ENCODE measurements at places on chromosomes 3 and 15. TPM values are rescaled to one million over a fixed set of nuclear protein-coding genes. Genes with fewer than 3 reads are reported as not detected.

GRCh38 chr3:36730966-36731365 lies 33.4 kb downstream of the DCLK3 start:
- no peak for DNase-seq

DNA sequence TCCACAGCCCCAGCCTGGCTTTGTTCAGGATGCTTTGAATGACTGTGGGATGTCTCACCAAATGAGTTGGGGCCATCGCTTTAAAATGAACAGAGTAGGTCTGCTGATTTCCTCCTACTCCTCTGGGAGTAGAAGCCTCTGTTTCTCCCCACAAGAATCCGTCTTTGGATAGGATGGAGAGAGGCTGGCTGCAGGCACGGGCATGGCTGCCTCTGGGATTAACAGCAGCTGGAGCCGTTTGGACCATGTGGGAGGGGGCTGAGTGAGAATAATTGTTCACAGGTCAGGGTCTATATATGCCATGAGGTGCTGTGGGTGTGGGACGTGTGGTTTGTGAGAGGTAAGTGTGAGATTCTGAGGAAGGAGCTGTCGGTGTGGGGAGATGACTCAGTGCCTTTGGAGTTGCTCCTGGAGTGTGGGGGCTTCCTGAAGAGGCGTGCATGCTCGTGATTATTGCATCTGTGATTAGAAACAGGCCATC lies 48.0 kb upstream of the APEH start:
- DNase-seq, result no peak

DNA sequence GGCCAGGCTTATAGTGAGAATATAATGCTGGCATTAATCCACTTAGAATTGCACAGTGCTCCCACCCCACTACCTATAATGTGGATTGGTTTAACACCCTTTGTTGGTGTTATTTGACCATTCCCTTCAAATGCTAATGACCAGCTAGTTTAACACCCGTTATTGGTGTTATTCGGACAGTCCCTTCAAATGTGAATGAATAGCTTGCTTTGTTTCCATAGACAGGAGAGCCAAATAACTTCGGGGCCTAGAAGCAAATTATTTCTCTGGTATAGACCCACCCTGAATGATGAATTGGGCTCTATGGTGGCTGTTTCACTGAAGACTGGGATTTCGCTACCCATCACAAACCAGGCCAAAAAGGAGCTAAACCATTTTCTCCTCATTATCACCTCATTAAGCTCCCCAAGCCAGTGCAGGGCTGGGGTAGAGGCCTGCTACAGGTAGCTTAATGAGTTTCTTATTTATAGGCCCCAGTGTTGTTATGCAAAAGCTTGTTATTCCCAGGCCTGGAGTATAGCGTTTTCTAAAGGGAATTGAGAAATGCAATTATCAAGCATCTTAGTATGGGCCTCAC lies 494.1 kb upstream of the DPH6 start:
- DNase-seq, result no peak

DNA sequence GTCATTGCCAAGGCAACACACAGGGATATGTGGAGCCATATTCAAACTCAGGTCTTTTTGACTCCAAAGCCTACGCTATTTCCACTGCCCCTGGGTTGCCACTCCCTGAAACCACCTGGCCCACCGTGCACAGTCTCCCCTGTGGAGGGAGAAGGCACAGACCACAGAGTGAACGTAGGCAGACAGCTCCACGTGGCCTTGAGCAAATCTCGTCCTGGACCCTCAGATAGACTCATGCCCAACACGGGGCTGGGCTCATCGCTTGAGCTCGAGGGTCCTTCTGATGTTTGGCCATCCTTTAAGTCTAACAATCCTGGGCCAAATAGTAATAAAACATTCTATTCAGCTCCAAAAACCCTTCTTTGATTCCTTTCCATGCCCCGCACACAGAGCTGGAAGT lies 72.0 kb downstream of the CPN2 start:
- DNase-seq, result no peak

ARPP21 gene
- 1.7 TPM for polyA plus RNA-seq

DNA sequence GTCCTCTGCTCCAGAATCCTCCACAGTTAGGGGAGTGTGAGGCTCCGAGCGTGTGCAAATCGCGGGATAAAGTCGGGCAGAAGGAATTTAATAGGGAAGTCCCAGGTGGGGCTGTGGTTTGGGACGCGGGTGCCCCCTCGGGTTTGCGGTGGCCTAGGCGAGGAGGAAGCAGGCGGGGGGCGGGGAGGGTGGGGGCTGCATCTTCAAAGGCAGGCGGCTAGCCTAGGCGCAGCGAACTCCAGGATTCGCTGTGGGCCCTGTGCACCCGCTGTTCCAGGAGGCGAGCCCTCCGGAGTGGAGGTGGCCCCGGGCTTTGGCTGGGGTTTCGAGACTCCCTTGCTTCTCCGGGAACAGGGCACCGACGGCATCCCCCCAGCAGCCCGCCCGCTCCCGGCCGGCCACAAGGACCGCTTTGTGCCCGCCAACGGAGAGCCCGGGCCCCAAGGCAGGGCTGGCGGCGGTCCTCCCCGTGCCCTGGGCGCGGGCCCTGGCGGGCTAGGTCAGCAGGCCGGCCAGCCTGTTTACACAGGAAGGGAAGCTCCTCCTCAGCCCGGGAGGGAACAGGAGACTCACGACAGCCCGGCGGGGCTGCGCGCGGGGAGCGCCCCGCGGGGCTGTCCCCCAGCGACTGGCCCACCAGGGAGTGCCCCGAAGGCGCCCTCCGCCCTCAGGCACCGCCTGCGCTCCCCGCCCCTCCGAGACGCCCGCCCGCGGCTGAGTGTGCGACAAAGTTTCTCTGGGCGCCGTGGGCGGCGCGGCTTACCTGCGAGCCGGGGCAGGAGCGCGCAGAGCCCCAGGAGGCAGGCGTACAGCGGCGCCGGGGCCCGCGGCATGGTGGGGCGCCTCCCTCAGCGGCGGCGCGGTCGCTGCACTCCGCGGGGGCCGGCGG lies 753 bp downstream of the ITGB5 start:
- peak; percentile 37 for DNase-seq

GRCh38 chr3:58356054-58356453 lies 23.4 kb downstream of the PXK start:
- DNase-seq, result no peak

TMEM40 gene
- 3.7 TPM for polyA plus RNA-seq

OXNAD1 gene
- polyA plus RNA-seq, result 16.6 TPM

IGF2BP2 gene
- 94.1 TPM for polyA plus RNA-seq

DNA sequence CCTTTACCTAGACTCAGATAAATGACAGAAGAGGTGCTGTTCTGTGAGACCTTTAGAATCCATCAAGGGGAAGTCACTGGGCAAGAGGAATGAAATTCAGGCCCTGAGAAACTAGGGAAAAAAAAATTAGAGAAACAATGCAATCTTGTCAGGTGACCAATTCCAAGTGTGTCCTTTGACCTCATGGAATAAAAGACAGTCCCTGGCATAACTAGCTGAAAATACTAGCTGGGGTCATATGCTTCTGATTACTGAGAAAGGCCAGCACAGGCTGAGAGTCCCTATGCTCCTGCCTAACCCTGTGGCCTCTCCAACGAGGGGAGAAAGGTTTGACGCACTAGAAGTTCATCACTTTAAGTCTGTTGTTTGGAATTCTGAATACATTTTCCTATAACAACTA lies 167.3 kb downstream of the XXYLT1 start:
- DNase-seq, result no peak

DNA sequence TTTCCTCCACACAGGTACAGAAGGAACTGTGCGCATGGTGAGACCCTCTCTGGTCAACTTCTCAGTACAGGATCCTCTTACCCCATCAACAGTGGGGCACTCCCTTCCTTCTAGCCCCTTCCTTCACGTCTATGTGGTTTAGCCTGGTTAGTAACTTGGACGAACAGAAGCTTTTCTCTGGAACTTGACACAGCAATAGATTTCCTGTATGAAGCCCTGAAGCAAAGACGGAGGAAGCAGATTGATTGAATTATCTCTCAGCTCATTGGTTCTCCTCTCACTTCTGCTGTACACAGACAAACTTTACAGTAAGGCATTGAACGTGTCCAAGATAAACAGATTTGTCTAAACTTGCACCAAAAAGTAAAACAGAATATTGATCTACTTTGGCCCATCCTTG lies at the start of gene CD200R1:
Gene CD200R1 (minus strand): TSS at position 210 of the 400 bp plus-strand sequence. CDS start 246 bp downstream, outside the sequence.
- no peak for DNase-seq

IP6K1 gene
- polyA plus RNA-seq, result 48.7 TPM

DNA sequence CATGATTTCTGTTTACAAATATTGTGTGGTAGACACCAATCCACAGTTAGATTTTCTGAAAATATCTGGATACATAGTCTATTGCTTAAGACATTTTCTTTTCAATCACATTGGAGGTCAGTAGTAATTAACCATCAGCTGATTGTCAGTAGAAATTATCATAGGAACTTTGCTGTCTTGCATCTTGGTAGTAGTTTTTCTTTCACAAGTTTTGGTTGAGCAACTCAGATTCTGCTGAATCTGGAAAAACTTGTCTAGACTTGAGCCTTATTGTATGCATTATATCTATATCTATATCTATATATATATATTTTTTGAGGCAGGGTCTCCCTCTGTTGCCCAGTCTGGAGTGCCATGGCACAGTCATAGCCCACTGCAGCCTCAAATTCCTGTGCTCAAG lies 4.0 kb downstream of the RAB11A start:
- DNase-seq, result no peak

DNA sequence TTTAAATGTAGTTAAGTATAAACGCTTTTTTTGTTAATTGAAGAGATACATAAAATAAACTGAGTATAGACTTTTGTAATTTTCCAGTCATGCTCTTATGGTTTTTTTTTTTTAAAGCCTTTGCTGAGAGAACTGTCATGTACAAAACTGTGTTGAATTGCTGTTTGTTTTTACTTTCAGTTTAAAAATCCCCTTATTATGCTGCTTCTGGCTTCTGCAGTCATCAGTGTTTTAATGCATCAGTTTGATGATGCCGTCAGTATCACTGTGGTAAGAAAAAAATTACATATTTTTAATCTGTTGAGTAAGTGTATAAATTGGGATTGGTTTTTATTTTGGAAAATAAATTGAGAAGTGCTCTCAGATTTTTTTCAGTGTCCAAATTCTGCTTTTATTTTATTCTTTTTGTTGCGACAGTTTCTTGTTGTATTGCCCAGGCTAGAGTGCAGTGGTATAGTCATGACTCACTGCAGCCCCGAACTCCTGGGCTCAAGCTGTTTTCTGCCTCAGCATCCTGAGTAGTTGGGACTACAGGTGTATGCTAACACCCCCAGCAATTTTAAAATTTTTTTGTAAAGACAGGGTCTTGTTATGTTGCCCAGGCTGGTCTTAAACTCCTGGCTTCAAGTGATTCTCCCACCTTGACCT lies 40.7 kb downstream of the ATP2C1 start:
- no peak for DNase-seq

DNA sequence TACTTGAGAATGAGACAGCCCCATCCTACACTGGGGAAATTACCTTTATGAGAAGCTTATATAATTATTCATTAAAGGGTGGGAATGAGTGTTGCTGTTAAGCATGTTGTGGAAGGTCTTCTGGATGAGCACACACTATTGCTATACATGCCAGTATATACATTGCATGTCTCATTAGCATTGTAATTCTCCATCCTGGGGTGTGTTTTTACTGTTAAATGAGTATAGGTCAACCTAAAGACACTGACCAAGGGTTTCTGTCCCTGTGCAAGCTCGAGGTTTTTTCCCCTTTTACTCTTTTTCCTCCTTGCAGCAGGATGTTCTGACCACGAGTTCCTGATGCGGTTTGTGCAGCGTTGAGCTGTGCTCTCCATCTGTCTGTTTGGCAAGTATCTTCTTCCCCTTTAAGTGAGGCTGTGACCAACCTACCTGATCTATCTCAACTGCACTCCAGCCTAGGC lies 7.2 kb upstream of the IVD start:
- no peak for DNase-seq

DNA sequence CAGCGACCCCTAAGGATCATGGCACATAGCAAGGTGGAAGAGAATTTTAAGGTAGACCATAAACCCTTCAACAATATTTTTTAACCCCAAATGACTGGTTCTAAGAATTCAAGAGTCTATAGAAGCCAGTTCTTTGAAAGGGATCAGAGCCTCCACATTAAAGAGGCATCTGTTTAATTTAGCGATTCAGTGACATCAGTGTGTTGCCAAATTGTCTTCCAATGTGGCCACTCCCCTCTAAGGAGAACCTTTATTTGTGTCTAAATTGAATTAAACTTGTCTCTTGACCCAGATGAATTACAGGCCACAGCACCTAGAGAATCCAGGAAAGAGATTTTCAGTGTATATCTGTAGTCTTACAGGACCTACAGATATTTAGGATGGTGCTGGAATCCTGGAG lies 6.6 kb upstream of the SH3BP5 start:
- DNase-seq, result no peak

LMOD3 gene
- 0.10 TPM for polyA plus RNA-seq

- DNase-seq, result no peak
Measured at GRCh38 chr3:48345946-48346572, 12.6 kb upstream of the SPINK8 start.

GRCh38 chr3:42670051-42670576 lies 15.2 kb upstream of the KLHL40 start:
- DNase-seq, result no peak

- DNase-seq, result no peak
Measured at GRCh38 chr15:47410247-47410646, 307.1 kb upstream of the SEMA6D start.

ZFYVE19 gene
- 25.8 TPM for polyA plus RNA-seq

GRCh38 chr15:67587754-67588153 lies 45.3 kb downstream of the MAP2K5 start:
- no peak for DNase-seq

All from renal pelvis (tissue), 12 donors.